ENCODE measurements at places on chromosomes 6 and 20.

GRCh38 chr20:16349523-16350260 is 223.6 kb downstream of the KIF16B start:
- no peak for DNase-seq

GRCh38 chr6:154954347-154954746 is 40.8 kb upstream of the TIAM2 start:
- DNase-seq: no peak

- no peak for DNase-seq
Measured at GRCh38 chr20:12969071-12969669, 39.6 kb upstream of the SPTLC3 start.

DNA sequence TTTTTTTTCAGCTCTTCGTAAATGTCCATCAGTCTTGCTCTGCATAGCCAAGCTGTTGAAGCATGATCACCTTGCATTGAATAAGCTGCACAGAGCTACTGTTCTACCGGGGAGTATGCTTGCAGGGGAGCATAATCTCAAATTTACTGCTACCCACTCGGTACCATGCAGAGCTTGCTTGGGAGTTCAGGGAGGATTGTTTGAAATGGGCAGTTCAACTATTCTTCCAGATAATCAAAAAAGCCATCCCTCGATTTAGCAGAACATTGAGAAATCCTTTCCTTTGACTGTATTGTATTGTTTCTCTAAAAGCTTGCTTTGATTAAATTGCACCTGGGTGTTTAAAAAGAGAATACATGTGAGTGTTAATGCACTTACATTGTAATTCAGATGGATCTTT is 332.6 kb downstream of the UTRN start:
- DNase-seq: no peak

DNA sequence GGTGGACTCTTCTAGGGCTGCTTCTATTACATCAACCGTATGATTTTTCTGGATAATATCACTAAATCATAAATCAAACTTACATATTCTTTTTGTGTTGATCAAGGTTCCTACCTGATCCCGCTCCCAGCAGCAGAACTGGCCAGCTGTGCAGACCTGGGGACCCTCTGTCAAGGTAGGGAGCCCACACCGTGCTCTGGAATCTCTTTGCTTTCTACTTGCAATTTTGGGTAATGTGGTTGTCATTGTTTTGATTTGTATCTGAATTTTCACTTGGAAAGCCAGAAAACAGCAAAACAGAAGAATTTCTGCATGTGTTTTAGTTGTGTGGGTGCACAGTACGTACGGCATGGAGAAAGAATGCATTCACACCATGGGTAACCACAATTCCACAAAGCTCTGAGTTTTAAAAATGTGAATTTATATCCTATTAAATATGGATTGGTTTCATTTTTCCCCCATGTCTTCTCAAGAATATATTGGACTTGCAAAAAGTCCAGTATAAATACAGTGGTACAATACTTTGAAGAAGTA is 80.1 kb downstream of the ADGRG6 start:
- DNase-seq: no peak

DNA sequence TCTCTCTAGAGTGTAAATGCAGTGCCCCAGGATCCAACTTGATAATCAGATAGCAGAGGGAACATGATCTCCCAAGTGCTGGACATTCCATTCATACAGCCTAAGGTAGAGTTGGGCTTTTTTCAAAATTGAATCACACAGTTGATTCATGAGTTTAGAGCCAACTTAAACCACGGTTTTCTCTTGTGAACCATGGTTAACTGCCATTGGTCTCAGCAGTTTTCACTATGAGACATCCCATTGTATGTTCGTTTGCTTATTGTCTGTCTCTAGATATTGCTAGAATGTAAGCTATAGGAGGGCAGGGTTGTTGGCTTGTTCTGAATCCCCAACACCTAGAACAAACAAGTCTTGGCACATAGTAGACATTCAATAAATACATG is 37.2 kb upstream of the TAF8 start:
- no peak for DNase-seq

Measured in hippocampal formation (tissue), 2 donors.